ENCODE measurements at places on chromosomes 11 and 22.

GRCh38 chr22:24776525-24776924 is 2.0 kb upstream of the PIWIL3 start:
- no peak for DNase-seq

GRCh38 chr11:117423046-117423575 is 95.5 kb downstream of the CEP164 start:
- DNase-seq, result no peak

- DNase-seq, result no peak
These were observed 9.1 kb upstream of the RAC2 start for GRCh38 chr22:37253126-37253660.

- no peak for DNase-seq
These were observed 137.1 kb downstream of the CTTN start for GRCh38 chr11:70535191-70535971.

GRCh38 chr11:8019314-8020243 is 32.4 kb downstream of the EIF3F start:
- DNase-seq, result no peak

DNA sequence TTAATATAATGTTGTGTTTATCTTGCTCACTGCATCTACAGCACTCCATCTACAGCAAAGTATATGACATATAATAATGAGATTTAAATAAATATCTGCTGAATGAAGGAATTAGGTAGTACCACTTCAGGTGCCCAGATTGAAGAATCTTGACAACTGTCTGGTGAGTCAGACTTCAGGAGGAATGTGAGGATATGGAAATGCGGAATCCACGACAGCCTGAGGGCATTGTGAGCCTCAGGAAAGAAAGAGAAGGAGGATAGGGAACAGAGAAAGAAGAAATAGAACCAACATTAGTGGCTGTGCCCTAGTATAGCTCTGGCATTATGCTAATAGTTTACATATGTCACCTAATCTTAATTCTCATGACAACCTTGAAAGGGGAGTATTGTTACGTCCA is 304.4 kb downstream of the AASDHPPT start:
- DNase-seq, result no peak

DNA sequence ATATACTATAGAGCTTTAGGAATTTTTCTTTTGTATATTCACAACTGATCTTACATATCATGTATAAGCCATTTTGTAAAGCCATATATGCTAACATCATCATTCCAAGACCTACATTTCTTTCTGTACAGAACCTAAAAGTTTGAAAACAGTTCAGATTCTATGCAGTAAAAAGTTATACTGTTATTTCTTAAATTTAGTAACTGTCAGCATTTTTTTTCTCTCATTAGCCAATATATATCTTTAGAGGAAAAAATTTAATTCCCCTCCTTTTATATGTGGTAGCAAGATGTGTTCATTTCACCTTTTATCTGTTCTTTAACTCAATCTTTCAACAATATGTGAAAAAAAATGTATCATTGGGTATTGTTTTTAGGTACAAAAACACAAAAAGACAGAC is 120.4 kb upstream of the TP53AIP1 start:
- no peak for DNase-seq

GRCh38 chr22:19848298-19849224 is 6.1 kb downstream of the GNB1L start:
- no peak for DNase-seq

DNA sequence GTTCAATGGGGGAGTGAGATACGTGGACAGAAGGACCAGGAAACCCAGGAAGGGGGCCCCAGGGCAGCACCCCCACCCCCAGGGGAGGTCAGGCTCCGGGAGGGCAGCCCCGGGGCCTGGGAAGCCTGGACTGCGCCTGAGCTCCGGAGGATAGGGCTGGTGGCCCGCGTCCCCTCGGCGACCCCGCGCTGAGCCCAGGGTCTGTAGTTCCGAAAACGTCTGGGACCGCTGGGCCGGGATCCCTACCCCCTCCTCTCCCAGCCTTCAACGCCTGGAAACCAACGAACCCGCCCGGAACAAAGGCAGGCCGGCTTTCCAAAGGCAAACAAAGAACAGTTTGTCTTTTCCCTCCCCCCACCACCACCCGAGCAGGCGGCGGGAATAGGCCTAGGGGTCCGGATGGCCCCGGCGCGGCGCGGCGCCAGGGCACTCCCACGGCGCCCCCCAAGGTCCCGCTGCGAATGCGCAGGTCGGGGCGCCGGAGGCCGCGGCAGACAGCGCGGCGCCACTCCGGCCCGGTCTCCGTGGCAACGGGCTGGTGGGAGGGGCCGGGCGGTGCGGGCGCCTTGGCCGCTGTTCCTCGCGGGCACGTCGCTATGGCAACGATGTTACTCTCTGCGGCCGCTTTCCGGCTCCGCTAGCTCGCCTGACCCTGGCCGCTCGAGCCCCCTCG is 58.5 kb downstream of the IGLL1 start:
- peak; percentile 92 for DNase-seq

DNA sequence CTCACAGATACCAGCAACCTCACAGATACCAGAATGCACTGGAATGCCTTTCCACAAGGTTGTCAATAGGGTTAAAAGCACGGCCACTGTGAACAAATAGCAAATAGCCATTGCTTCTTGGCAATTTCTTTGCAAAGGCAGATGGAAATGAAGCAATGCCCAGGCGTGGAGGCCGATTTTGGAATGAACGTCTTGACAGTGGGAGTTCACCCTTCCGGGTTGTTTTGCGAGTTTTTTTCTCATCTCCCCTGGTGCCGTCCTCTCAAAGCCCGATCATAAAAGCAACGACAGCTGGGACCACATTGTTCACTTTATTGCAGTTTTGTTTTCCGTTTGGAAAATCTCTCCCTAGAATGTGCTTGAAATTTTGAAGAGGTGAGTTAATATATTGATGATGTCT is 38.0 kb upstream of the CD82 start:
- no peak for DNase-seq

DNA sequence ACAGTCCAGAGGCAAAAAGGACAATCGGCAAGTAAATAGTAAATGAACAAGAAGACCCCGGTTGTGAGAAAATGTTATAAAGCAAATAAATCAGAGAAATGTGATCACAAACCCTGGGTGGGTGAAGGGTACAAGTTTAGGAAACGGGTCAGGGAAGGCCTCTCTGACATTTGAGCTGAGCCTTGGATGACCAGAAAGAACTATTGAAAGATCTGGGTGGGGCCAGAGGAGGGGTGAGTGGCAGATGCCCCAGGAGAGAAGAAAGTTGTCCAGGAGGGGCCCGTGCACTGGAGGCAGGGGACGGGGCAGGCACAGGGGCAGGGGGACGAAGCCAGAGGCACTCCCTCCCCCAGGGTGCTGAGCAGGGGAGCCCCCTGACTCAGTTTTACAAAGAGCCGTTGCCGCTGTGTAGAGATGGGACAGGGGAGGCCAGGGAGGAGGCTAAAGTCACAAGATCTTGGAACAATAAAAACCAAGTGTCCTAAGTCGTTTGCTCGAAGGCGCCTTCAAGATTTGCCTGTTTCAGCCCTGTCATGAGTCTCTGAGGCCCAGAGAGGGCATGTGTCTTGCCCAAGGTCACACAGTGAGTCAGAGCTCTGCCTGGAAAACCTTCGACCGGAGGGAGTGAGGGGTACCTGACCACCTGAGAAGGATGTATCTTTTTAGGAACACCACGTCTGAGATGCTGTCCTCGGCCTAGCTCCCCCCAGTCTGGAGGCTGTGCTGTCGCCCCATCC is 10.8 kb upstream of the PDGFB start:
- DNase-seq, result no peak

DNA sequence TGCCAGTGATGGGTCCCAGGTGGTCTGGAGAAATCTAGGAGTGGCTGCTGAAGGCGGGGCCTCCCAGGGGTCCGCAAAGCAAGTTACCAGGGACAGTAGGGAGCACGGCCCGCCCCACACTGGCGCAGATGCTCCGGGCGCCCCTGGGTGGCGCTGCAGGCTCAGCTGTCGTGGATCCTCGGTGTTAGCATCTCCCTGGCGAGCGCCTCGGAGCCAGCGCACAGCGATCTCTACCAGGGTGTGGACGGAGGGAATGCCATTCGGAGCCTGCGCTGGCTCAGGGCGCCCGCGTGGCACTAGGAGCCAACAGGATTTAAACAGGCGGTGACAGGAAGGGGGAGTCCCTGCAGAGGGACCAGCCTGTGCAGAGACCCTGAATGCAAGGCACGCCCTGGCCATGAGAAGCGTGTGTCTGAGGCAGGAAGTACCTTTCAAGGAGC is 20.2 kb downstream of the FADS3 start:
- DNase-seq, result no peak

DNA sequence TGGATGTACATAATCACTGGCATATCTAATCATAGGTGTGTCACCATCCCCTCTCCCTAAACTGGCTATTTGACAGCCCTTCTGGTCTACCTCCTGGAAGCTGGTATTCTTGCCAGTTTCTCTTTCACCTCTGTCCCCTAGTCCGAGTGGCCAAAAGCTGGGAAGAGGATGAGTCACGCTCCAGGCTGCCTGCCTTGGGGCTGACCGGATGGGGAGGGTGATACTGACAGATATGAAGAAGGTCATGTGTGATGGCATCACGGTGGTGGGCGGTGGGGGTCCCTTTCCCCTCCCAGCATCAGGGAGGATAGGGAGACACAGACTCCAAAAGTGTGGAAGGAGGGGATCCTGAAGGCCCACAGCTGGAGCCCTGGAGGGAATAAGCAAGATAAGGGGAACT is 4.8 kb downstream of the OAF start:
- no peak for DNase-seq

- no peak for DNase-seq
These were observed 603 bp upstream of the ZFTA start for GRCh38 chr11:63769042-63769713.

DNA sequence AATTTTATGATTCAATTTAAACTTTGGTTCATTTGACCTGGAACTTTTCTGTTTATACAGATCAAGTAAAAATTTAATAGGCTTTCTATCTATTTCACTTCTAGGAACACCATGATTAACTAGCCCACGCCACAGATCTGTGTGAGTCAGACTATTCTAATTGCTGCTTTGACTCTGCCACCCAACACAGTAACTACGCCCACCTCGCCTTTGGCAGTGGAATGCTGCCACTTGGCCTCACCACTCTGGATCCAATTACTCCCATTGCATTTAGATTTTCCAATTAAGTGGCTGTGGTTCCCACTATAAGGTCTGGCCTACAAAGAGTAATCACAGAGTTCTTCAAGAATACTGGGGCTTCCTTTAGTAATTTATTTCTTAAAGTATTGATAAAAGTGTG is 46.6 kb upstream of the LIN7C start:
- no peak for DNase-seq

DNA sequence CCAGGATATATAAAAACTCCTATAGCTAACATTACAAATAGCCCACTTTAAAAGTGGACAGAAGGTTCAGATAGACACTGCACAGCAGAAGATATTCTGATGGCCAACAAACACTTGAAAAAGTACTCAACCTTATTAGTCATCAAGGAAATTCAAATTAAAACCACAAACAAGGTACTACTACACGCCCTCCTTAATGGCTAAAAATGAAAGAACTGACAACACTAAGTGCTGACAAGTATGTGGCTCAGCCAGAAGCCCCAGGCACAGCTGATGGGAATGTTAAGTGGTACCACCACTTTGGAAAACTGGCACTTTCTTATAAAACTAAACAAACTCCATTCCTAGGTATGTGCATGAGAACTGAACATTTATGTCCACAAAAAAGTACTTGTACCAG is 320.1 kb downstream of the TBC1D22A start:
- DNase-seq, result no peak

DNA sequence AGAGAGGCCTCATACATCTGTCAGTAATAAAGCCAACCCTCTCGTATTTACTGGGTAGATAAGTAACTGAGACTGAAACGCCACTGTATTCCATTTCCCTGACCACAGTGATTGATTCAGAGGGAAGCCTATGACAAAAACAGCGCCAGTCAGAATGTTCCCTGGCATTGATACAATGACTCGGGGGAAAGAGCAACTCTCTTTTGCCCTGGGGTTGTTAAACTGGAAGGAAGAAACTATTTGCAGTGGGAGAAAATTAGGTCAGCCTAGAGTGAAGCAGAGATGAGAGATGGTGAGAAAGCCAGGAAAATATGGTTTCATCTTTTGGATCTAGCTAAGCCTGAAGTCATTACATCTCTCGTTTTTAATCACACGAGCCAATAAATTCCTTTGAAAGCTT is 48.6 kb upstream of the RBFOX2 start:
- no peak for DNase-seq

DNA sequence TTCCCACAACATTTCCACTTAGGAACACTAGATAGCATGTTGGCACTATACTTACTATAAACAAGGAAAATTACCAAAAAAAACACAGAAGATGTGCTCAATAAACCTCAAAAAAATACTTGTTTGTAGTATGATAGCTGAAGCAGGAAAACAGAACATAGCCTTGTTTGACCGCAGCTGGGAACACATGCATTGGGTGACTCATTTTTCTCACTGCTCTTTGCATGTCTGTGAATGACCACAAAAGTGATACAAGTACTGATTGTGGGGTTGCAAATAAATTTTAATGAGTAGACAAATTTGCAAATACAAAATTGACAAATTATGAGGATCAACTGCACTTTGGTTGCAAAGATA is 22.8 kb upstream of the GUCY1A2 start:
- DNase-seq, result no peak

DNA sequence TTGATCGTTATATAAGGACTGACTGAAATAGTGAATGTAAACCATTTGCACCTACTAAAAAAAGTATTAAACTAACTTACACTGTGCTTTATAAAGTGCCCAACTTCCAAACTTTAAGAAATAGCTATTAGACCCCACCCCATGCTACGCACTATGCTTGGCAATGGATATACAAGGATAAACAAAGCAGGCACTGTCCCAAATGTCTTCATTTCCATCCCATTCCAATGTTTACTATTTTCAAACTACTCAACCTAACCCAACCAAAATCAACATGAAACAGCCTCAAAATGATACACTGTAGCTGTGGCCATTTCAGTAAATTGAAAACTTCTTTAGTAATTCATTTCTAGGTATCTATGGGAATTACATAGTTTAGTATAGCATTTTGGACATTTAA is 12.5 kb downstream of the PHF21A start:
- no peak for DNase-seq

GRCh38 chr22:30270832-30271231 is 4.2 kb upstream of the OSM start:
- DNase-seq, result no peak

GRCh38 chr11:27234043-27234668 is 128.9 kb downstream of the CCDC34 start:
- no peak for DNase-seq

GRCh38 chr11:116061322-116061721 is 557.1 kb upstream of the CADM1 start:
- no peak for DNase-seq

- no peak for DNase-seq
These were observed 22.9 kb upstream of the APOA1 start for GRCh38 chr11:116860303-116860702.

- DNase-seq, result no peak
These were observed 14.4 kb downstream of the C22orf42 start for GRCh38 chr22:32144496-32145274.

GRCh38 chr22:36823186-36823839 is 6.5 kb upstream of the PVALB start:
- DNase-seq, result no peak

DNA sequence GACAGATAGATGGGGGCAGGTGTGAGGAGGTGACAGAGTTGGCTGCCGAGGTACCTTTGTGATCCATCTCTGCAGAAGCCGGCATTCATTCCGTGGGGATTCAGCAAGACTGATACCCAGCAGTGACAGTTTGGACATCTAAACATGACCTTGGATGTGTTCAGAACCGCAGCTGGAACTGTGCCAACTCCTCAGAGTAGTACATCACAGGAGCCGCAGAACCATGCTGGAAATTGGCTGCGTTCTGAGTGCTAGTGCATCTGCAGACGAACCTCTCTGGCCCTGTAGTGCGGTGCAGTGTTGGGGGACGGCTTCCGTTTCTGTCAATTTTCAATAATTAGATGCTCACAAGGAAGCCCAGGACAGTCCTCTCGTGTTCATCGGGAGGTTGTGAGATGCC is 772.1 kb downstream of the NTM start:
- no peak for DNase-seq

All from CMK (cell line).